Pericardium fibroblast (primary cell): ENCODE measurements at places on chromosomes 5 and 9. TPM values are rescaled to one million over a fixed set of nuclear protein-coding genes. Genes with fewer than 3 reads are reported as not detected.

The CYSRT1 gene
- 0.17 TPM in 1 of 2 replicates, not detected in the other for total RNA-seq

The FCN2 gene
- total RNA-seq, result not detected in 2 replicates

The SV2C gene
- not detected in 2 replicates for total RNA-seq

The RNF183 gene
- total RNA-seq, result not detected in 2 replicates

The GRIA1 gene
- total RNA-seq, result 0.68 TPM in 1 of 2 replicates, not detected in the other

The MAMDC2 gene
- total RNA-seq, result 6.1 and 7.7 TPM in 2 replicates

The HRH2 gene
- 1.6 TPM in 1 of 2 replicates, not detected in the other for total RNA-seq

The HTR1A gene
- total RNA-seq, result not detected in 2 replicates

The PCDHGC4 gene
- total RNA-seq, result 0.23 and 0.26 TPM in 2 replicates

The CSF1R gene
- not detected in 2 replicates for total RNA-seq

The ROR2 gene
- 49.7 TPM in 2 replicates for total RNA-seq

The IFNB1 gene
- total RNA-seq, result not detected in 2 replicates

The OGN gene
- total RNA-seq, result 30.7 and 78.1 TPM in 2 replicates

The ADGRD2 gene
- not detected in 2 replicates for total RNA-seq

The ZNF367 gene
- 0.12 and 0.34 TPM in 2 replicates for total RNA-seq

The GLRX gene
- total RNA-seq, result 35.0 and 113 TPM in 2 replicates
